ENCODE measurements at places on chromosomes 11 and 22.
A peak's percentile ranks its signal among the peaks of the same experiment; 100 is the strongest.

DNA sequence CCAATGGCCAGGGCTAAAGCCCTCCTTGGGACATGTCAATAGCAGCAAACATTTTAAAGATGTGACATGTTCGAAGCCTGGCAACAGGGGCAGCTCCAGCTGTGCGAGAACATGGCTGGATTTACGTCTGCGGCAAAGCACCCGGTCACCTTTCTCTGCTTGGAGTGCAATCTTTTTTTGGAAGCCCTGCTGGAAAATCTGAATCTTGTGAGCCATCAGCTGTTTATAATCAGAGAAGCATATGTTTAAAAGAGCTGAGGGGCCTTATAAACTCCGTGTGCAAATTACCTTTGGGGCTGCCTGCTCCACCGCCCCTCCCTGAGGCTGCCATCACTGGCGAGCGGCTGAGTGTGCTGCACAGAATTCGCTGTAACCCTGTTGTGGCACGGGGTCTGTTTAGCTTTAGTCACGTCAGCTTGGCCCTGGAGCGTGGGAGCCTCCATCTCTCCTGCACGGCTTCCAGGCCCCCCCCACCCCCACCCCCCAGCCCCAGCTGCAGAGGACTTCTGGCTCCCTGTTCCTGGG, 9.0 kb upstream of the KCNQ1OT1 start:
- no peak overlapping the region for H3K4me3 ChIP-seq
- no peak for DNase-seq
- no peaks in the 10 kb centered on the region for H3K4me1 ChIP-seq
- no peak overlapping the region for H3K27ac ChIP-seq

DNA sequence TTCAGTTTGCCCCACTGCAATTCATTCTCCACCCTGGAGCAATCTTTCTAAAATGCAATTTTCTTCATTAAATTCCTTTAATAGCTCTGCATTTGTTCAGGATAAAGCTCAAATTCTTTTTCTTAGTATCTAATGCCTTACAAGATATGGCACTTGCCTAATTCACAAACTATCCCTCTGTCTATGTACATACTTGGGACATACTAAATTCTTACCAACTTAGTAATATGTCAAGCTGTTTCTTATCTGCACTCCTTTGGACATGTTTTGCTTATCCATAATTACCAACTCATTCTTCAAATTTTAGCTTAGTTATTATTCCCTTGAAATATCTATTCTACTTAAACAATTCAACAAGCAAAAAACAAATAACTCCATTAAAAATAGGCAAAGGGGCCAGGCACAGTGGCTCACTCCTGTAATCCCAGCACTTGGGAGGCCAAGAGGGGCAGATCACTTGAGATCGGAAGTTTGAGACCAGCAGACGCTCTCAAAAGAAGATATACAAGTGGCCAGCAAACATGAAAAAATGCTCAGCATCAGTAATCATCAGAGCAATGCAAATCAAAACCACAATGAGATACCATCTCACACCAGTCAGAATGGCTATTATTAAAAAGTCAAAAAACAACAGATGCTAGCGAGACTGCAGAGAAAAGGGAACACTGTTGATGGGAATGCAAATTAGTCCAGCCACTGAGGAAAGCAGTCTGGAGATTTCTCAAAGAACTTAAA, 96.9 kb downstream of the FAM76B start:
- no peak overlapping the region for H3K27ac ChIP-seq
- H3K36me3 ChIP-seq: no peaks in the 10 kb centered on the region
- H3K27me3 ChIP-seq: no peaks in the 10 kb centered on the region

DNA sequence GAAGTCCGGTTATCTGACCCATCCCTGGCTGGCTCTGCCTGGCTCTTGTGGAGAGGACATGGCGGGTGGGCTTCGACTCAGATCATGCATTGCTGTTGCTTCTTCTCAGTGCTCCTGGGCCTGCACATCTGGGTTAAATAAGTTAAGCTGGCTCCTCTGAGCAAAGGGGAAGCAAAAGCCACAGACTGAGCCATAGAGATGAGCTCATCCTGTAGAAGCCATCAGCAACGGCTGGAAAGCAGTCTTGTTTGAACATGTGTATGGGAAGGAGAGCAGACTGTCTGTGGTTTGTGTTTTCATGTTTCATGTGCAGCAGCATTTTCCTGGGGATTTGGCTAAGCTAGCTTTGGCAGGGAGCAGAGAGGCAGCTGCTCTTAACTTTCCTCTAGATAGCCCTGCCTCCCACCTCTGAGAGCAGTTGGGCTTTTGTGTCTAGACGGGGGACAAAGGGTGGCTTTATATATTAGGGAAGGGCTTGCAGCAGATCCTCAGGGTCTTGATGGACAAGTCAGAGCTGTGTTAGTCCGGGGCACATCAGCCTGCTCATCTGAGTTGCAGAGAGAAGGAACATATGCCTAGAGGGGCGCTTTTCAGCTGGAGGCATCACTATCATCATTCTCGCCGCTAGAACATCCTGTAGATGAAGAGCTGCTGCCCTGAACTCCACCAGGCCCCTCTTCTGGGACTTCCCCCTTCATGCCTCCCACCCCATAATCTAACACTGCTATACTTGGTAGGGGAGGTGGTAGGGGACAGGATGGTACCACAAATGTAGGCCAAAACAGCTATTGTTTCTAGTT, 14.9 kb downstream of the DCPS start:
- no peaks in the 10 kb centered on the region for H3K27me3 ChIP-seq
- DNase-seq: no peak
- peaks cover 44% of the 10 kb centered on the region for H3K4me1 ChIP-seq
- peak overlapping the region; percentile 91 for H3K27ac ChIP-seq

- H3K4me3 ChIP-seq: no peak overlapping the region
- peaks cover 31% of the 10 kb centered on the region for H3K27me3 ChIP-seq
- H3K36me3 ChIP-seq: peaks cover 3% of the 10 kb centered on the region
- no peak for DNase-seq
- no peak overlapping the region for H3K27ac ChIP-seq
- H3K4me1 ChIP-seq: peaks cover 2% of the 10 kb centered on the region
Measured at GRCh38 chr11:120521176-120521575, 9.6 kb downstream of the GRIK4 start.

DNA sequence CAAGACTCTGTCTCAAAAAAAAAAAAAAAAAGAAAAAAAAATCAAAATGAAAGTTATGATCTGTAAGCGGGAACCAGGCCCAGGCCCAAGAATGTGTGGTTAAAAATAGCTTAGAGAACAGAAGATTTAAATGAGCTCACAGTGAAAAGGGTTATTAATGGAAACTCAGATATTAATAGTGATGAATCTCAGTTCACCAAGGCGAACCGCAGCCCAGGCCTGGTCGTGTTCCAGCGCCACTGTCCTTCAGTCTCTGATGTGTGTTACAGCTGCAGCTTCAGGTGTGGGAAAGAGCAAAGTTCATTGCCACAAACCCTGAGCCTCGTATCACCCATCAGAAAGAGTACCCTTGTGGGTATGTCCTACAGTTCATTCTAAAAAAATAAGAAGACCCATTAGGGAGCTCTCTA, 107.1 kb downstream of the GAB2 start:
- H3K36me3 ChIP-seq: no peaks in the 10 kb centered on the region
- no peaks in the 10 kb centered on the region for H3K4me1 ChIP-seq
- H3K27me3 ChIP-seq: no peaks in the 10 kb centered on the region
- H3K27ac ChIP-seq: no peak overlapping the region
- no peak for DNase-seq

DNA sequence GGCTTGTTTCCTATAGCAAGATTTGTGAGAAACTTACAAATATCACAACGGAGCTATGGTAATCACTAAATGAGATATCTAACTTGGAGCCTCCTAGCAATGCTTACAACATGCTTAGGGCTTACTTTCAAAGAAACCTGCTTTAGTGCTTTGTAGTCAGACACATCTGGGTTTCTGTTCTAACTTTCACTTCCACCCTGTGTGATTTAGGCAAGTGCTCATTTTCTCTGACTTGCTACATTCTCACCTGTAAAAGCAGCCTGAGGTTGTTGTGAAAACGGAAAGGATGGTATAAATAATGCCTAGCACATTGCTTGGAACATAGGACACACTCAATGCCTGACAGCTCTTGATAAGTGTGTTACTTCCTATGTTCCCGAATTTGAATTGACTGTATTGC, 45.6 kb downstream of the LRRC4C start:
- H3K36me3 ChIP-seq: no peaks in the 10 kb centered on the region
- H3K27ac ChIP-seq: no peak overlapping the region
- H3K4me1 ChIP-seq: no peaks in the 10 kb centered on the region
- H3K4me3 ChIP-seq: no peak overlapping the region
- DNase-seq: no peak
- no peaks in the 10 kb centered on the region for H3K27me3 ChIP-seq

DNA sequence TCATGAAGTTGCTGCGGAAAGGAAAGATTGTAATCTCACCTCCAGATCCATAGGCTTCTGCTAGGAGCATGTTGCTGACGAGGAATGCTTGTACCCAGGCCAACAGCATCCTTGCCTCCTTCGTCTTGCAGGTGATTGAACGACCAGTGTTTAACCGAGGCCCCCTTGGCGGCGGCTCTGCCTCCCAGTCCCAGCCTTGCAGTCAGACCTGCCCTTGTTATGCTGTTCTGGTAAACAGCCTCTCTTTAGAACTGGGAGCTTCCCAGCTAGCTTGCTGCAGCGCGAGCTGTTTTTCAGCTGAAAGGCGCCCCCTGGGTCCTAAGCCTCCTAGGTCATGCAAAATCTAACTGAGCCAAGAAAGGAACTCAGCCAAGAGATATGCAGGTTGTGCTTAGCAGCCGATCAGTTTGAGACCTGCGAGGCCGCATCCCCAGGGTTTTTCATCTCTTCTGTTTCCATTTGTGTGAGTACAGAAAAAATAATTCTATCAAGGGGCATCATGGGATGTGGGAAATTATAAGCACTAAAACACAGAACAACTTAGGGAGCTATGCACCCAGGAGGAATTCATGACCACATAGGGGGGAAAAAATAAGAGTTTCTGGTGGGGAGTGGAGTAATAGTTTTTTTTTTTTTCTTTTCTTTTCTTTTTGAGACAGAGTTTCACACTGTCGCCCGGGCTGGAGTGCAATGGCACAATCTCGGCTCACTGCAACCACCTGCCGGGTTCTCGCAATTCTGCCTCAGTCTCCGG, at the start of gene PIK3IP1:
PIK3IP1 (minus strand) TSS at position 253 of the 754 bp plus-strand sequence; CDS start at position 109, 144 bp downstream.
- H3K36me3 ChIP-seq: peaks cover 66% of the 10 kb centered on the region
- peak; percentile 79 for DNase-seq
- no peaks in the 10 kb centered on the region for H3K27me3 ChIP-seq
- peak within 1 kb of the TSS; percentile 96 for H3K4me3 ChIP-seq
- H3K4me1 ChIP-seq: peaks cover 52% of the 10 kb centered on the region

GRCh38 chr22:43205261-43205691, 18.3 kb upstream of the TTLL12 start:
- DNase-seq: peak; percentile 14
- H3K4me3 ChIP-seq: no peak overlapping the region
- peak overlapping the region; percentile 88 for H3K27ac ChIP-seq
- H3K36me3 ChIP-seq: peaks cover 19% of the 10 kb centered on the region

DNA sequence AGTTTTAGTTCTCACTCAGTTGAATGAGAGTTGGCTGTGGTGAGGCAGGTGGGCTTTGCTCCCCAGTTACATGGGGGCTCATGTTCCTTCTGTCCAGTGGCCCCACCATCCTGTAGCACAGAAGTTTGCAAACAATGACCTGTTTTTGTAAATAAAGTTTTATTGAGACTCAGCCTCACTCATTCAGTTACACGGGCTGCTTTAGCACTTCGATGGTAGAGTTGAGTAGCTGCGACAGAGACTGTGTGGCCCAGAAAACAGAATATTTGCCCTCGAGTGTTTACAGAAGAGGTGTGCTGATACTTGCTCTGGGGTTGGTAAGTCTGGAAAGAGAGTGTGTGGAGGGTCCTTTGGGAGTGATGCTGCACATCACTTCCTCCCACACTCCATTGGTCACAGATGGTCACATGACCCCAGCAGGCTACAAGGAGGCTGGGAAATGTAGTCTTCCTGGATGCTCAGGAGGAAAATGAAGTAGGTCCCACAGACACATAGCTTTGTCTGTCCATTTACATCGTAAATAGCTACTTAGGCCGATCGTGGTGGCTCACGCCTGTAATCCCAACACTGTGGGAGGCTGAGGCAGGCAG, 34.6 kb downstream of the IFT27 start:
- H3K4me1 ChIP-seq: no peaks in the 10 kb centered on the region
- no peaks in the 10 kb centered on the region for H3K36me3 ChIP-seq
- no peak overlapping the region for H3K27ac ChIP-seq
- no peak for DNase-seq

DNA sequence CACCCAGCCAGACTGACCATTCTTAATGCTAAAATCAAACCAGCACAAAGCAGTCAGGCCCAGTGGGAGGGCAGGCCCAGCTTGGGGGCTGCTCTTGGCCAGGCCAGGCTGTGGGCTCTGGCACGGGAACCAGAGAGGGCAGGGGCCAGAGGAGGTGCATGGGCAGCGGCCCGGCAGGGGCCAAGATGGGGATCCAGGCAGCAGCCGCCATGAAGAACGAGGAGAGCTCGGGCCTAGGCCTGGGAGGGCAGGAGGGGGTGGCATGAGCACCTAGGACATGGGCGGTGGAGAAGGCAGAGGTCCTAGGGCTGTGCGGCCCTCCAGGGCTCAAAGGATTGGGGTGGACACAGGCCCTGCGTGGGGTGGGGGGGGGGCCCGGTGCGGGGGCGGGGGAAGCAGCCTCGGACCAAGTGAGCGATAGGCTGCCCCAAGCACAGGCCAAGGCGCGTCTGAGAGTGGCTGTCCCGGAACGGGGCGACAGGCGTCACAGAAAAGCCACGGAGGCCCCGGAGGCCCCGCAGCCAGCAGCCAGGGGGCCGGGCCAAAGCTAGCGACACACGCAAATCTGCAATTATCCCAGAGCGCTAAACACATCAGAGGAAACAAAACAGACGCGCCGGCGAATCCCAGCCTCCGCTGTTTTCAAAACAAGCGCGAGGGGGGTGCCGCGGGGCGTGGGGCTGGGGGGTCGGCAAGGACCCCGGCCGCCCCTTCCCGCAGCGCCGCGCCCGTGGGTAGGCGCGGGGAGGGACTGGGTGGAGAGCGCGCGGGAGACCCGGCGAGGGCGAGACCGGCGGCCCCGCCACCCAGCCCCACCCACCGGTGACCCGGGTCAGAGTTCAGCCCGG, 8.3 kb downstream of the PLXNB2 start:
- no peak overlapping the region for H3K27ac ChIP-seq
- H3K36me3 ChIP-seq: no peaks in the 10 kb centered on the region
- no peaks in the 10 kb centered on the region for H3K4me1 ChIP-seq
- H3K27me3 ChIP-seq: peaks cover 39% of the 10 kb centered on the region
- DNase-seq: no peak
- H3K4me3 ChIP-seq: no peak overlapping the region

DNA sequence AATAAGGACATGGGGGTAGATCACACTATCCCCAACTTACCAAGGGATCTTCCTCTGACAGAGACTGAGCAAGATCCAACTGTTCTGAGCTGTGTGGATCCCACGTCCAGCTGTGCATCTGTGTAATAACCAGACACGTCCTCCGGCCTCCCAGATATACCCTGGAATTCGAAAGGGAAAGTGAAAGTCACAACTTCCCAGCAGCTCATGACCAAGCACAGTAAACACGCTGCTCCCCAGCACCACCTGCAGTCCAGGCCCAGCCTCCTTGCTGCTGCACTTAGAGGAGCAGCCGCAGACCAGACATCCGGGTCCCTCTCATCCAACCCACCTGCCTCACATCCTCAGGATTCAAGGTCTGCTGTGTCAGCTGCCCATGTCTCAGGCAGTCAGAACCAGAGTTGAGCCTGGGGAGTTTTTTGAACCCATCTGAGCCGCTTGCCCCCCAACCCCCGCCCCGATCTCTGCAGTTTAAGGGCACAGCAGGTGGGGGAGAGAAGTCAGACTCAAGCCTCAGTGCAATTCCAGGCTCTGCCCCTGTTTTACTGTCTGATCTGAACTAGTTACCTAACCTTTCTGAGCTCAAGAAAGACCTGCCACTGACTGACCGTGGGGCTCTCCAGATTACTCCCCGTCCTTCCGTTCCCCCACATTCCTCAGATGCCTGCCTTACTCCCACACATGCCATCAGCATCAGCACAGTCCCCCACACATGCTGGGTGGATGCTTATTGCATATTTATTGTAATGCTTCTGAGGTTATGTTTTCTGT, at the start of gene APOL2:
APOL2 (minus strand) TSS at position 127 of the 771 bp plus-strand sequence. CDS start 6,365 bp downstream, outside the sequence.
- H3K27ac ChIP-seq: peak within 1 kb of the TSS; percentile 99
- H3K4me1 ChIP-seq: peaks cover 47% of the 10 kb centered on the region
- H3K4me3 ChIP-seq: peak within 1 kb of the TSS; percentile 99
- peaks cover 27% of the 10 kb centered on the region for H3K36me3 ChIP-seq
- peak; percentile 83 for DNase-seq
